ENCODE measurements at places on chromosomes 16 and 17. TPM values are rescaled to one million over a fixed set of nuclear protein-coding genes. Genes with fewer than 3 reads are reported as not detected.

AGRP gene
- total RNA-seq, result not detected

OR3A3 gene
- total RNA-seq, result not detected

- H3K4me3 ChIP-seq, result no peak overlapping the region
- peaks cover 30% of the 10 kb centered on the region for H3K4me1 ChIP-seq
- H3K36me3 ChIP-seq, result no peaks in the 10 kb centered on the region
- DNase-seq, result no peak
- no peak overlapping the region for H3K27ac ChIP-seq
Measured at GRCh38 chr17:73348829-73349095, 37.0 kb upstream of the CDC42EP4 start.

GRCh38 chr17:80263253-80264204 is 2.9 kb downstream of the RNF213 start:
- no peak for DNase-seq
- H3K4me3 ChIP-seq, result no peak overlapping the region
- peaks cover 13% of the 10 kb centered on the region for H3K4me1 ChIP-seq
- no peaks in the 10 kb centered on the region for H3K27me3 ChIP-seq
- no peaks in the 10 kb centered on the region for H3K36me3 ChIP-seq
- H3K27ac ChIP-seq, result no peak overlapping the region

DNA sequence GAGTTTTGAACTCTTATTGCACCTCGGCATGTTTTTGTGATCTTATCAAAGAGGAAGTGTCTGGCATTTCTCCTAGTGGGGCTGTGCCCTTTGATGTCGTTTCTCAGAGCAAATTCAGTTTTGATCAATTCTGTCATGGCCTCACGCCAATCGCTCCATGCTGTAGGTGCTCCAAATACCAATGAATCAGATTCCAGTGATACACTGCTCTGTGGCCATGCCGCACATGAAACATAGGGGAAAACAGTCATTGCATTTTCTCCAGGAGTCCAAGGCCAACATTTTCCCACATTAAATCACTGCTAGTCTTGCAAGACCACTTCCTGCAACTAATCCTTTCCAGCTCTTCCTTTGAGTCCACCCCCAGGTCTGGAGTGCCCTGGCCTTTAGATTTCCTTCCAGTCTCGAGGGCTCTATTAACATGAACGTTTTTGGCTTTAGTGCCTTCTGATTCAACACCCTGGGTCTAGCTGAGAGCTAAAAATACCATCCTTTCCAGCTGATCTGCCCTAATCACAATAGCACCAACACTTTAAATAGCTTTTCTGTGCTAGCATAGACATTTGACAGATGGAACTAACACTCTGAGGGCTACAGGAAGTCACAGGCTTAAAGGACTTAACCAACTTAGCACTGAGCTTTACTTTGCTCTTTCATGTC is 18.2 kb upstream of the RASL10B start:
- no peak overlapping the region for H3K27ac ChIP-seq
- H3K36me3 ChIP-seq, result peaks cover 40% of the 10 kb centered on the region
- no peaks in the 10 kb centered on the region for H3K27me3 ChIP-seq
- H3K4me3 ChIP-seq, result no peak overlapping the region
- no peak for DNase-seq

DNA sequence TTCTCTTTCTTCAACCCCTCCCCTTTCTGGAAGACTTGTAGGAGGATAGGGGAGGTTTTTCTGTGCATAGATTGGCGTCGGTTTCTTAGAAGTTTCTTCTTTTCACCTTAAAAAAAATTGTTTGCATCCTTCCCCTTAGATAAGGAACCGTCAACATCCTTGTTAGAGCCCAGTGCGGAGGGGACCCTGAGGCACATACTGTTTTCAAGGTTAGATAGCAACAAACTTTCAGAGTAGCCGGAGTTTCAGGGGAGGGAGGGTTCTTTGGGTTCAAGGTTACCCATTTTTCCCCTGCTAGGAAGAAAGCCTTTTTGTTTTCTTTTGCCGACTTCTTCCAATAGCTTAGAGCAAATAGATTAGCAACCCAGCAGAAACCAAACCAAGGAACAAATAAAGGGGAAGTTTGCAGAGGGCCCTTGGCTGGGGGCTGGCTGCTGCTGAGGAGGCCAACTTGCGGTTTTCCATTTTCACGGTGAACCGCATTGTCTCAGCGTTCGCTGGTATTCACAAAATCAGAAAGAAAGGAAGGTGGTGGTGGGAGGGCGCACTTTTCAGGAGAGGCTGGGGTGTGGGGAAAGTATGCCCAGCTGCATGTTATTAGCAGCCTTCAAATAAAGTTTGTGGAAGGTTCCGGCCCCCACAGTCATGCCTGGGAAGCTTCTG is 28.8 kb downstream of the MSI2 start:
- peaks cover 39% of the 10 kb centered on the region for H3K4me1 ChIP-seq
- no peaks in the 10 kb centered on the region for H3K36me3 ChIP-seq
- no peak for DNase-seq
- H3K27me3 ChIP-seq, result no peaks in the 10 kb centered on the region
- no peak overlapping the region for H3K4me3 ChIP-seq
- no peak overlapping the region for H3K27ac ChIP-seq

GRCh38 chr16:61858988-61859387 is 177.2 kb downstream of the CDH8 start:
- H3K27ac ChIP-seq, result no peak overlapping the region
- H3K4me3 ChIP-seq, result no peak overlapping the region
- no peak for DNase-seq
- H3K36me3 ChIP-seq, result no peaks in the 10 kb centered on the region

All from H1 (cell line).